Bronchial epithelial cell (primary cell): ENCODE measurements at places on chromosomes 11 and 22. TPM values are rescaled to one million over a fixed set of nuclear protein-coding genes. Genes with fewer than 3 reads are reported as not detected.

APOBEC3B gene
- 0.26 TPM in 1 of 2 replicates, not detected in the other for total RNA-seq

- no peak for DNase-seq
Observed at GRCh38 chr11:120105576-120105975, 32.3 kb downstream of the TRIM29 start.

- peak; percentile 39 for DNase-seq
Observed at GRCh38 chr11:112584672-112585071, 324.0 kb upstream of the PLET1 start.

PGGHG gene
- 1.7 and 3.2 TPM in 2 replicates for total RNA-seq

GRCh38 chr11:95884376-95884775 is 39.5 kb downstream of the MTMR2 start:
- peak; percentile 65 for DNase-seq

DNA sequence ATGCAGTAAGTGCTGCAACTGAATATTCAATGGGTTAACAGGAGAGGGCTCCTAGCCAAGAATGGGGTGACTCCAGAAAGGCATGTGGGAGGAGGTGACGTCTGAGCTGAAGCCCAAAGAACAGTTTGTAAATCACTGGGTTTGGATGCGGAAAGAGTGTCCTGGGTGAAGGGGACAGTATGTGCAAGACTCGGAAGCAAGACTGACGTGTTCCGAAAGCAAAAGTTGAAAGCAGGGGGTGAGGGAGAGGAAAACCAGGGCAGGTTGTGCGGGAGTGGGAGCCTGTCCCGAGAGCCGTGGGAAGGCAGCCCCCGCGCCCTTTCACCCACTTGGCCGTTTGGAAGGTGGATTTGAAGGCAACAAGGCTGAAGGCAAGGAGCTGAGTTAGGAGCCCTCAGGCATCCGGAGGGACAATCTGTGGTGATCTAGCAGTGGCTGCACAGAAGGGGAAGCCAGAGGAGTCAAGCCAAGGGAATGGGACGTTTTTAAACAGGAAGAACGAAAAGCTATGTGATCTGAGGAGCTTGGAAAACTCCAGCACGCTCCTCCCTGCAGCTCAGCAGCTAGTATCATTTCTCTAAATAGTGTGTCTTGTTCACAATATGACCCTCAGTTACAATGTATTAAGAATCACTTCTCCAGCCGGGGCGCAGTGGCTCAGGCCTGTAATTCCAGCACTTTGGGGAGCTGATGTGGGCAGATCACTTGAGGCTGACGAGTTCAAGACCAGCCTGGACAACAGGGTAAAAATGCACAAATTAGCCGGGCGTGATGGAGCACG is 7.7 kb downstream of the SLC25A18 start:
- DNase-seq: peak; percentile 54
